ENCODE measurements at places on chromosomes 5 and 9.

GRCh38 chr9:109156708-109157107, 10.3 kb downstream of the FRRS1L start:
- no peak for DNase-seq

DNA sequence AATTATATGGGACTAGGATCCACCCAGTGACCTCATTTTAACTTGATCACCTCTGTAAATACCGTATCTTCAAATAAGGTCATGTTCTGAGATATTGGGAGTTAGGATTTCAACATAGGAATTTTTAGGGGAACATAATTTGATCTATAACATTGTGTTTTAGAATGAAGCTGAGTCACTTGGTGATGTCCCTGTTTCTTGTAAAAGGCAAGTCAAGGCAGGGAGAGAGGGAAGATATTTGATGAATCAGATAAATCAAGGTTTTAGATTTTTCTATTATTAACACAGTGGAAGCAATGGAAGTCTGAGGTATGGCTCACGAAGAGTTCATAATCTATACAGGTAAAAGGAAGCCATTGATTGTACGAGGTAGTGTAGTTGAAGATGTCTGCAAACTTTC, 11.8 kb upstream of the GPR151 start:
- DNase-seq: no peak

DNA sequence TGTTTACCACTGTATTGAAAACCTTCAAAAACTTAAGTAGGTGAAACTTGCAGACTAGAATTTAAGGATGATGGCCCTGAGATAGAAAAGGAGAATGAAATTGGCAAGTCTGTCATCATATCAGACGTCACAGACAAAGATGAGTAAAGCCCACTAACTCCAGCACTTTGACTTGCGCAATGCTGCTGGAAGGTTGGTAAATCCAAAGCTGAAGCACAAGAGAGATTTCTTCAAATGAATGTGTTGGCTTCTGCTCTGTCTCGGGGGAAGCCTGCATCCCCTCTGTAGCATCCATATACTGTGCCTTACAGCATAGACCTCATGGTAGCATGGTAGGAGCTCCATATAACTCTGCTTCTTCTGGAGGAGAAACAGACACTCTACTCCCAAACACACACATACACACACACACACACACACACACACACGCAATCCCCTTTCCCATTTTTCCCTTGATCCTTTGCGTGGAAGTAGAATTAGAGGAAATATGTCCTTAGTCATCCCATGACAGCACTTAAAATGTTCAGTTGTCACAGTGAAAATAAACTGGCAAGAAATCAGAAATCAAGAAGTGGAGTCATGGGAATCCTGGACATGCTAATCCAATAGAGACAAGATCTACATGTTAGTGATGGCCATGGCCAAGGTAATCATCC, 241.5 kb downstream of the NR3C1 start:
- no peak for DNase-seq

DNA sequence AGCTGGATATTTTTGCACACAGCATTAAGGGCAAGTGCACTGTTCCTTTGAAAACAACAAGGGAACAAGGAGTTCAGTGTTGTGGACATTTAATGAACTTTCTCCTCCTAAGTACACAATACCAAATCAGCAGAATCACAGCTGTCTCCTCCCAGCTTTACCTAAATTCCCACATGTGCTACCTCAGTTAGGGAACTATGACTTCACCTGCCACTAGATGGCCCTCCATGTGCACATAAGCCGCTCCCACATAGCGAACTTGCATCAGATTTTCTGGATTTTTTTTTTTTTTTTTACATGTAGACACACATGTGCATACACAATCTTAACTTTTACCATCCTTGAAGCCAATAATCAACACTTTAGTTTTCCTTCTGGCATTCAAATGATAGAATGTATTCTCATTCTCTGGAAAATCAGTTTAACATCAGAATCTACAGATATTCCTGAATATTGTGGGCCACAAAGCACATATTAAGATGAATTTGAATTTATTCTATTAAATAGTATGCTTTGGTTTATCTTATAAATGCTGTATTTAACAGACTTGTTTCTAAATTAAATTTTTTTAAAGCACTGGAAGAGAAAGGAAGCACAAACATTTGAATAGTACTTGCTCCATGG, 123.6 kb downstream of the PALM2AKAP2 start:
- DNase-seq: no peak

- no peak for DNase-seq
Observed at GRCh38 chr5:86439593-86440110, 178.1 kb upstream of the COX7C start.

DNA sequence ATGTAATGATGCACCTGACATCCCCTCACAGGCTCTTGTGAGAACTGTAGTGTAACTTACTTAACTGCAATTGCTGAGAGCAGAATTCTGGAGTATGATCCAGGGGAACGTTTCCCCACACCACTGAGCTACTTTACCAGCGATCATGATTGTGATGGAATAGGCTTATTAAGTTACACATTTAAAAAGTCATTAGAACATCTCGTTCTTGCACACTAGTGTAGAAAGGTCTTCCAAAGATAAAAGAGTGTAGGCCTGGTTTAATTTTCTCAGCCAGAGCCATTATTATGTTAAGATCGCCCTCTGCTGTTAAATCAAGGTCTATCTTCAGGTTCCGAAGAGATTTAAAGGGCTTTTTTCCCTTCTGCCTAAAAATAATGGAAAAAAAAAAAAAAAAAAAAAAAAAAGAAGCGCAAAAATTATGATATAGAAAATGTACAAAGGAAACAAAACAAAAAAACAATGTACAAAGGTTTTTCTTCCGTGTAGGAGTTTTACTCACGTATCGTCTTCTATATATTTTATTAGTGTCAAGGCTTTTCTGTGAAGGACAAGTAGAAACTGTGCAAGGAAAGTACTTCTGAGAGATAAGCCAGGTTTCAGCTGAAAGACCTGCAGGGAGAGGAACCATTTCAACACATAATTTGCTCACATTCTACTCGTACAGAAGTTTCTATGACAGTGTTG, 18.6 kb upstream of the MOB3B start:
- no peak for DNase-seq

DNA sequence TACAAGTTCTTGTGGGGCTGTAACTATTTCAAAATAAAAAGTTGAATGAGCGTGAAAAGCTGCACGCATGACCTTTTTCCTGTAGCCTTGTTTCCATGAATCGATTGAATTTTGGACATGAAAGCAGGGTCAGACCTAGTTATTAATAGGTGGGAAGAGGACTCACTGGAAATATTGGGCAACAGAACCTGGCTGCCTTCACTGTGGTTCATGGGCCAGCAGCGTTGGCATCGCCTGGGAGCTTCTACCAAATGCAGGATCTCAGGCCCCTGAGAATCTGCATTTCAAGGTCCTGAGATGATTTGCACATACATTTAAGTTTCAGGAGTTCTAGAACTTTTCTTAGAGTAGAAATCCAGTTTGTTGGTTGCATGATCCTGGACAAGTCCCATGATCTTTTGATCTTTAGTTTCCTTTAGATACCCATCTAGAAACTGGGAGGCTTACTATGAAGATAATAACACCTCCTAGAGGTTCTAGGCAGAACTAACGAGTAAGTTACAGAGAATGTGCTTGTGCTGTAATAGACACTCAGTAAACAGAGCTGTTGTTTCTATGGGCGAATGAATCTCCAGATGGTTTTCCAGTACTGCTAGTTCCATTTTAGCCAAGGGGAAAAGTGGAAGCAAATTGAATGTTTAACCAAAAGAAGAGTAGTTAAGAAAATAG, 12.4 kb downstream of the ANKRD33B start:
- no peak for DNase-seq

Measured in frontal cortex (tissue), 4 donors.